Adipocyte (in vitro differentiated cells): ENCODE measurements at places on chromosomes 16 and 17.

GRCh38 chr16:15865742-15866141 is 8.9 kb upstream of the MYH11 start:
- DNase-seq: peak; percentile 61

- peak; percentile 68 for DNase-seq
Observed at GRCh38 chr16:80804526-80805383, at the start of gene CDYL2. TSS of gene CDYL2 (minus strand) at chr16:80804598. CDS start at chr16:80804173, 425 bp downstream.

GRCh38 chr16:1781758-1782407 is 488 bp downstream of the SPSB3 start:
- peak; percentile 56 for DNase-seq

- DNase-seq: no peak
Observed at GRCh38 chr17:70205401-70205800, 36.1 kb downstream of the KCNJ2 start.

- DNase-seq: no peak
Observed at GRCh38 chr16:11168386-11169051, 87.5 kb downstream of the SOCS1 start.

GRCh38 chr17:70327723-70328122 is 158.4 kb downstream of the KCNJ2 start:
- no peak for DNase-seq

DNA sequence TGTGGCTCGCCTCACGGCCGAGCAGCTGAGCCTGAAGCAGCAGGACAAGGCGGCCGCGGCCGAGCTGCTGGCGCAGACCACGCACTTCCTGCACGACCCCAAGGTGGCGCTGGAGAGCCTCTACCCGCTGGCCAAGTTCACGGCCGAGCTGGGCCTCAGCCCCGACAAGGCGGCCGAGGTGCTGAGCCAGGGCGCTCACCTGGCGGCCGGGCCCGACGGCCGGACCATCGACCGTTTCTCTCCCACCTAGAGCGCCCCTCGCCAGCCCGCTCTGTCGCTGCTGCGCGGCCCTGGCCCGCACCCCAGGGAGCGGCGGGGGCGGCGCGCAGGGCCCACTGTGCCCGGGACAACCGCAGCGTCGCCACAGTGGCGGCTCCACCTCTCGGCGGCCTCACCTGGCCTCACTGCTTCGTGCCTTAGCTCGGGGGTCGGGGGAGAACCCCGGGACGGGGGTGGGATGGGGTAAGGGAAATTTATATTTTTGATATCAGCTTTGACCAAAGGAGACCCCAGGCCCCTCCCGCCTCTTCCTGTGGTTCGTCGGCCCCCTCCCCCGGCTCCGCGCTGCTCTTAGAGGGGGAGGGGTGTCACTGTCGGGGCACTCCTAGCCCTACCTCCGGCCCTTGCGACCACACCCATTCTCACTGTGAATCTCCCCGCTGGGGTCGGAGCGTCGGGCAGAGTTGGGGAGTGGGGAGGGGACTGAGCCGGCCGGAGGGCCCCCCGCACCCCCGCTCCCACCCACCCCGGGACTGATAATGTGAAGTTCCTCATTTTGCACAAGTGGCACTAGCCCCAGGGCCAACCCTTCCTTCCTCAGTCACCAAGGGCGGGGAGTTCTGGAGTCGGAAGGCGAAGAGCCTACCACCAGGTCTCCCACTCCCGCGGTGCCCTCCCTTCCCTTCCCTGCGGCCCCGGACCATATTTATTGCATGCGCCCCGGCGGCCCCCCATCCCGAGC is 4.0 kb downstream of the HIC1 start:
- no peak for DNase-seq

GRCh38 chr17:69030169-69030568 is 30.6 kb downstream of the ABCA9 start:
- DNase-seq: peak; percentile 17

GRCh38 chr17:70310221-70310672 is 140.9 kb downstream of the KCNJ2 start:
- no peak for DNase-seq

DNA sequence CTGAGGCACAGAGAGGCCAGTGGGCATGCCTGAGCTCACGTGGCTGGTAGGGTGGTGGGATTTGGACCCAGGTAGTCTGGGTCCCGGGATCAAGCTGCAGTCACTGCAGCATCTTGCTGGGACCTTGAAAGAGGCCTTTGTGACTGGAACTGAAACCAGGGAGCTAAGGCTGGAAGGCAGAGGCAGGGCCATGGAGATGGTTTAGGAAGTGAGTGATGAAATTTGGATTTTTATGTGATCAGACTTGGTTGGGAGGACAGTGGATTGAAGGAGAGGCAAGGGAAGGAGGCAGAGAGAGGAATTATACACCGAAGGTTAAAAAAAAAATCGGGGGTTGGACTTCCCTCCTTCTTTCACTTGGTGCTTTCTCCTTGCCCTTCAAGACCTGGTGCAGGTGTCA is 255.4 kb upstream of the CACNG5 start:
- no peak for DNase-seq

- no peak for DNase-seq
Observed at GRCh38 chr17:73072219-73072962, 20.1 kb downstream of the SLC39A11 start.

DNA sequence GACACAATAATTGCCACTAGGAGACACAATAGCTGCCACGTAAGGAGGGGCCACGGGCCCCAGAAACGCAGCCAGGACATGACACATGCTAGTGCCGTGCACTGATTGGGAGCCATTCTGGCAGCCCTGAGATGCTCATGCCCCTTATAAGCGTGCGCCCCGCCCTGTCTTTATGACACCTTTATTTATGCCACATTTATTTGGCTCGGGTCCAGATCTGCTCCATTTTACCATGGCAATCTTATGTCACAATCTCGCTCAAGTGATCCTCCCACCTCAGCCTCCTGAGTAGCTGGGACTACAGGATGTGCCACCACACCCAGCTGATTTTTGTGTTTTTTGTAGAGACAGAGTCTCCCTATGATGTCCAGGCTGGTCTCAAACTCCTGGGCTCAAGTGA is 43.8 kb upstream of the NF1 start:
- DNase-seq: no peak
